Right ventricle myocardium superior (tissue), 1 donor: ENCODE measurements at places on chromosomes 6 and 20. TPM values are rescaled to one million over a fixed set of nuclear protein-coding genes. Genes with fewer than 3 reads are reported as not detected.

Gene CDH26
- total RNA-seq, result 1.6 TPM

- DNase-seq, result no peak
These were observed 64.8 kb downstream of the HCRTR2 start for GRCh38 chr6:55239099-55239498.

DNA sequence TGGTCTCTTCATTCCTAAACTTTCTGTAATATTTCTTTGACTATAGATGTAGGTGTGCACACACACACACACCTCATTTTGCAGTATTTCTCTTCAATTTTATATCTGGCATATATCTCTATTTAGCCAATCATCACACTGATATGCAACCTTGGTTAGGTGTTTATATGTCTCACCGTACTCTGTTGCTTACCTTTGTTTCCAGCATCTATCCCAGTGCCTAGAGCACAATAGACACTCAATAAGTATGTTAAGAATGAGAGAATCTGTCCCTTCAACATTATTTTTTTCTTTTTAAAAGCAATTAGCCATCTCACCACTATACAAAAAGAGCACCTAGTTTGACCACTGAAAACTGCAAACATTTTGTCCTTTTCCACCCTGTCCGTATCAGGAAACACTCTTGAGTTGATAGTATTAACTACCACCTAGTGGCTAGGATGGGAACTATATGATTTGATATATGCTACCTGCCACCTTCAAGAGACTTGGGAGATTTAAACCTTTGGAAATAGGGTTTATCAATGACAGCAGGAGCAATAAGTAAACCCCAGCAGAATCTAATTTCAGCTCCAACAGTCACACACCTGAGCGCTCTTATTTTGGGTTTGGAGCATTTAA, 48.7 kb upstream of the RSPO3 start:
- no peak for DNase-seq

DNA sequence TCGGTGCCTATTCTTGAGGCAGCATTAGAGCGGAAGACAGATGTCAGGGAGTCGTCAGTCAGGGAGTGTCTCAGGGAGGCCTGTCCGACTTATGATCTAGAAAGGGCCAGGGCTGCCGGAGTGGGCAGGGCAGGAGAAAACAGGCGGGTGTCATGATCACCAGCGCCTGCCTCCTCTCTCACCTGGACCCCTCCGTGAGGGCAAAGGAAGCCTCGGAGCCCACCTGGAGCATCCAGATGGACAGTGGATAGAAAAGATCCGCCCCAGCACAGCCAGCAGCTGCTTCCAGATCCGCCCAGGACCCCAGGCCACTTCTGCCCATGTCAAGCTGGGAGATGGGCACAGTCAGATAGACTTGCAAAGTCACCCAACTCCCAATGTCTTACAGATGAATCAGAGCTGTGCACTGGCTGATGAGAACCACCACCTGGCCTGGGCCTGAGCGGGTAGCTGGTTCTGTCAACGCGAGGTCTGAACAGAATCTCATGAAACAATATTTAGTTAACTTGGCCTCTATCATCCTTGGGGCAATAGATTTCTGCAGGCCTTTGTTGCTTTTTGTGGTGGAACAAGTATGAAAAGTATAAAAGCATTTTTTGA, 22.2 kb downstream of the PSMG4 start:
- peak; percentile 36 for DNase-seq

GRCh38 chr6:144148886-144149285, 1.4 kb upstream of the STX11 start:
- DNase-seq, result no peak

DNA sequence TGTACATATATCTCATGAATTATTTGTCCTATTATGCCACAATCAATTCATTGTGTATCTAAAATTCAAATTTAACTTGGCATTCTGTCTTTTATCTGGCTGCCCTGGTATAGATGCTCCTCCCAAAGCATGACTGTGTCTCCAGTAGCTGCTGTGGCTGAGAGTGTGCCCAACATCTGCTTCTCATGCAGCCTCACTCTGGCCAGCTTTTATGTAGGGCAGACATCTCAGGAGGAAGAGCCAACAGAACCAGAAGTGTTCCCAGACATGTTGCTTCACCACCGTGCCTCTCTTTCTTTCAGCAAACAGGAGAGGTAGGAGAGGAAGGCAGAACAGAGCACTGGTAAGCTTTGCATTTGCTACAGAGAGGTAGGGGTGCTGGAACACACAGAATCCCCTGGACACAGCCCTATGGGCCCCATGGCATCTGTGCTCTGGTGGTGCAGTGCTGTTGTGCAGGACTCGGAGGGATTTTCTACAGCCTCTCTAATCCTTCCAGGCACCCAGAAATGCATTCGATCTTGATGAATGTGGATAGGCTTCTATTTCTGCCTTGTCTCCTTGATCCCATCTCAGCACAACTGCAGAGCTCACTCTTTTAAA, 637.1 kb downstream of the UTRN start:
- DNase-seq, result peak; percentile 41

GRCh38 chr6:32529697-32530430, at the start of gene HLA-DRB5:
Gene HLA-DRB5, minus strand, starts transcription at chr6:32530287. Its CDS starts 63 bp downstream, at chr6:32530224.
- DNase-seq, result peak; percentile 43
